CD4-positive, alpha-beta T cell treated with Interleukin-10 for 1 hour (primary cell): ENCODE measurements at places on chromosomes 3 and 15.
A peak's percentile ranks its signal among the peaks of the same experiment; 100 is the strongest.

- no peak for DNase-seq
Measured at GRCh38 chr3:42591811-42592210, 1.2 kb downstream of the SS18L2 start.

- no peak for DNase-seq
Measured at GRCh38 chr15:97547381-97547780, 413.1 kb upstream of the ARRDC4 start.

DNA sequence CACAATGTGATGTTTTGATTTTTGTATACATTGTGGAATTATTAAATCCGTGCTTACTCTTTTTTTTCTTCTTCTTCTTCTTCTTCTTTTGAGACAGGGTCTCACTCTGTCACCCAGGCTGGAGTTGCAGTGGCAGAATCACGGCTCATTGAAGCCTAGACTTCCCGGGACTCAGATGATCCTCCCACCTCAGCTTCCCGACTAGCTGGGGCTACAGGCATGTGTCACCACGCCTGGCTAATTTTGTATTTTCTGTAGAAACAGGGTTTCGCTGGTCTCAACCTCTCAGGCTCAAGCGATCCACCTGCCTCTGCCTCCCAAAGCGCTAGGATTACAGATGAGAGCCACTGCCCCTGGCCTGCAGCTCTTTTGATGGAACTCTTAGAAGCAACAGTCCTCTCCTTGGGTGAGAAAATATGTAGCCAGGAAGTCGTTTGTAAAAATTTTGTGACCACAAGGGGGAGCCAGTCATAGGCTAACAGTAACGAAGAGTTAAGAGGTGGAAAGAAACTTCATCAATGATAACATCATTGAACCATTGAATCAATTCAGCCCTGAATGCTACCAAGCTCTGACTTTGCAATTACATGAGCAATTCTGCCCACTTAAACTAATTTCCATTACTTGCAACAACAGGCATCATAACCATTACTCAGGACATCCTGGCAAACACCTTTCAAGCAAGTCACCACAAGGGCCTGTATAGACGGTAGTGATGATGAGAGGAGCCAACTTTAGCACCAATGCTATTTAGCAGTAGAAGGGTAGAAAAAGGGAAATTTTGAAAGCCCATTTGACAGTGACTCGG lies 16.7 kb upstream of the CMTM7 start:
- DNase-seq: peak; percentile 88

DNA sequence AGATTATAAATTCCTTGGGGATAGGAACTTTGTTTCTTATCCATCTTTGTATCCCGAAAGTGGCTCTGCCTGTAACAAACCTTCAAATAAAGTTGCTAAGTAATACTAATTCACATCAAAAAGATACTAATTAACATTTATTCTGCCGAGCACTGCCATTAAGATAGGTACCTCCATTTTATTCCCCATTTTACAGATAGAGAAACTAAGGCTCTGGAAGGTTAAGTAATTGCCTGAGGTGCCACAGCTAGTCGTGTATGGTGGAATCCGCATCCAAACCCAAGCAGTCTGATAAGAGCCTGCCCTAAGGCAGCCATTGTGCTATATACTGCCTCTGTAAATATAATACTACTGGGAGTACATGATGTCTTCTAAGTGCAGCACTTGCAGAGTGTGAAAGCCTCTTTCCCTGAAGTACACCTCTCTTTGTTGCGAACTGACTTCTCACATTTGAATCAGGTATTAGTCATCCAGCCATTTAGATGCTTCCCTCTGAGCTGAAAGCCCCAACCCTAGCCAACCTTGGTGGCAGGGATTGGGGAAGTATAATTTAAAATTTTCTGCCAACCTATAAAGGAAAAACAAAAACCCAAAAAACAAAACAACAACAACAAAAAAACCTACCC lies 78.5 kb upstream of the CHD2 start:
- no peak for DNase-seq
